ENCODE measurements at places on chromosomes 6 and 20.
A peak's percentile ranks its signal among the peaks of the same experiment; 100 is the strongest.

- no peak for DNase-seq
These were observed 64.6 kb downstream of the RWDD2A start for GRCh38 chr6:83257791-83258190.

- DNase-seq, result peak; percentile 55
These were observed 170.6 kb upstream of the AGPAT4 start for GRCh38 chr6:161444464-161444863.

DNA sequence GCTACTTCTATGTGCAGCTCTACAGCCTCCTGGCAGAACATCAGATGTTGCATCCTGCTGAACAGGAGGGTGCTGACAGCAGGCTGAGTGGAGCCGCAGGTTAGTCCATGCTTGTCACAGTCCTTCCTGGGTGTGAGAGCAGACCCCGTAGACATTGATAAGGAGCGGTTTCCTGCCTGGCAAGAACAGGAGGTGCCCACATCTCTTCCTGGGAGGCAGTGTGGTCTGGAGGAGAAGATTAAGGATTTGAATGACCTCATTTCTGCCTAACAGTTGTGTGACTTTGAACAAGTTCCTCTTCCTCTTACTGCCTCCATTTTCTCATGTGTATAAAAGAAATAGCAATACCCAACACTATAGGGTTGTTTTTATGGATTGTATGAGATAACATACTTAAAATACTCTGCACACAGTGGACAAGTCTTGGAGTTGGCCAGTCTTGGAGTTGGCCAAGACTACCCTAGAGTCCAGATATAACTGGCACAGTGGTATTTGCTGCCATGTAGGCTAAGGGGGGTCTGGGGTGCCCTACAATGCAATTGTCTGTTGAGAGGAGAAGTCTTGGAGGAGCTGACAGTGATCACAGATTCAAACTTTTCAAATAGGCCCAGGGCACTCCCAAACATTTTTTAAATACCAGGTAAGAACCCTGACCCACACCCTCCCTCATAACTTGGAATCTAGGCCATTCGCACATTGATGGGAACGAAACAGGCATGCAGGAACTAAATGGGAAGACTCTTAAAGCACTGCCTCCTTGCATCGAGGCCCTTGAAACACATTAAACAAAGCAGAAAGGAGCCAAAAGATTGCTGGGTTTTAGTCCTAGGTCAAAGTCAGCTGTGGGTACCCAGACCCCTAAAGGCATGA, 32.6 kb upstream of the TBC1D7 start:
- no peak for DNase-seq

GRCh38 chr20:9566977-9567376, 52.6 kb downstream of the LAMP5 start:
- DNase-seq, result no peak
